Fibroblast of skin of right biceps (primary cell): ENCODE measurements at places on chromosomes 16 and 17.

GRCh38 chr16:66479661-66480264 is 52.7 kb downstream of the BEAN1 start:
- DNase-seq, result no peak

- no peak for DNase-seq
Observed at GRCh38 chr17:4548061-4548461, 7.1 kb downstream of the MYBBP1A start.

DNA sequence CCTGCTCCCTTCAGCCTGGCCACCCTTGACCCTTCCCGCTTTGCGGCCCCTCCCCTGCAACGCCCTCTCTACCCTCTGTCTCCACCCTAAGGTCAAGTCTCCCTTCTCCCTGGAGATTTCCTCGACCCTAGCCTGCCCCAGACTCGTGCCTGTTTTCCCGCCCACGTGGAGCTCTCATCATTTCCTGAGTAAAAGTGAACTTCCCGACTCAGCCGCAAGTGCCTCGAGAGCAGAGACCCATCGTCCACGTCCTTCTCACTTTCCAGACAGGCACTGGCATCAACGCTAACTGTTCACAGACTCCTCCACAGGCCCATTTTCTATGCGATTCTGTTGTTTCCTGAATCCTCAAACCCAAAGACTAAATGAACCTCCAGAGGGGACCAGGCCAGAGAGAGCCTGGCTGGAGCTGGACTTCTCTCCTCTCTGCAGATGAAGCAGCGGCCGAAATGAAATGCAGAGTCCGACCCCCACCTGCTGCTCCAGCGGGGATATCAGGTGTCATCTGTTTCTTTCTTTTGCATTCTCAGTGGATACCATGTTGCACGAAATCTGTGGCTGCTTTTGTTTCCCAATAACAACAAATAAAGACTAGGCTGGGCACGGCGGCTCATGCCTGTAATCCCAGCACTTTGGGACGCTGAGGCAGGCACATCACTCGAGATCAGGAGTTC is 52.5 kb downstream of the RTN4RL1 start:
- DNase-seq, result peak; percentile 31

DNA sequence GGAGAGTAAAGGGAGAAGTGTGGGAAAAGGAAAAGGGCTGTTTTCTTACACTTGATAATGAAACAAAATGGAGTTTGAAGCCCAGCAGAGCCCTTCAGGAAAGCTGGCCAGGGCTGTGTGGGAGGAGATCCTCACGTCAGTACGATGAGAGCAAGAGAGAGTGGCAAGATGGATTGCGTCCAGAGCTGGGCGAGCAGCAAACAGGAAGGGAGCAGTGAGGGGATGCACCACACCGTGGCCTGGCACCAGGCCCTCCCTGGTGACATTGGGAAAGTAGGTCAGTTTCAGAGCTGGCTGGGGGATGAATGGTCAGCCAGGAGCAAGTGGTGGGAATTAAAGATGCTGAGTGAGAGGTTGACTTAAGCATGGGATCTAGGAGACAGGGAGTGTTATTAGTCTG is 273.6 kb downstream of the GRIN2A start:
- DNase-seq, result no peak

DNA sequence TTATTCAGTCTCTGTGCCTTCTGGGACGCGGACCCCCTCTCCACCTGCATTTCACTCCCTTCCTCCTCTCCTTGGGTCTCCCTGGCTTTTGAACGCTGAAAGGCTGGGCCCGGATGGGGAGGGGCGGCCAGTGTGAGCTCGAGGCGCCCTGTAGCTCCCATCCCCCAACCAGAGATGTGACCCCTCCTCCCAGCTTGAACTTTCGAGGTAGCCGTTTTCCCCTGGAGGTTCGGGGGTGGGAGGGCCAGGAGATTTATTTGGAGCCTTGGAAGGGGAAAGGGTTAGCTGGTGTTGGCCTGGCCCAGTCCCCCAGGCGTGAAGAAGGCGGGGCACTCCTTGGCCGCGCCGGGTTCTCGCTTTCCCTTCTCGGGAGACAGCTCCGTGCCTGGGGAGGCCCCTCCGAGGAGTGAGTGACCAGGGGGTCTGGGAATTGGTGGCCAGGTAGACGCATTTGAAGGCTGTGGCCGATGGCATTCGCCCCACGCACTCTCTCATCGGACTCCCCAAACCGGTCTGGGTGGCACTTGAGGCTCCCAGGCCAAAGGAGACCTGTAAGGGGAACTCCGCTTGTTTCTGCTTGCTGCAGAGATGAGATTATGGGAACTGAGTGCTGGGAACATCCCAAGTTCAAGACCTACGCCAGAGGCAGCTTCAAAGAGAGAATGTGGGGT is 942 bp downstream of the LDAF1 start:
- no peak for DNase-seq

DNA sequence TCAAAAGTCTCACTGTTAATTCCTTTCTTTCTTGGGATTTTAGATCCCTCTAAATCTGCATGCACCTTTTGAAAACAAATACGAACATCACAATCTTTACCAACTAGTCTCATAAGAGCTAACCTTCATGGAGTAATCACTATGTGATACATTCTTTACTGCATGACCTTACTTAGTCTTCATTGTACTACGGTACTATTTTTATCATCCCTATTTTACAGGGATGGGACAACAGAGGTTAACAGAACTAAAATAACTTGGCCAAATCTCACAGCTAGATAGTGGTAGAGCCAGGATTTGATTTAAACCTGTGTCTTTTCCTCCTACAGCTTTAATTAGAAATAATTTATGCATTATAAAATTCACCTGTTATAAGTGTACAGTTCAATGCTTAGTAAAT is 32.9 kb upstream of the TAOK1 start:
- no peak for DNase-seq

DNA sequence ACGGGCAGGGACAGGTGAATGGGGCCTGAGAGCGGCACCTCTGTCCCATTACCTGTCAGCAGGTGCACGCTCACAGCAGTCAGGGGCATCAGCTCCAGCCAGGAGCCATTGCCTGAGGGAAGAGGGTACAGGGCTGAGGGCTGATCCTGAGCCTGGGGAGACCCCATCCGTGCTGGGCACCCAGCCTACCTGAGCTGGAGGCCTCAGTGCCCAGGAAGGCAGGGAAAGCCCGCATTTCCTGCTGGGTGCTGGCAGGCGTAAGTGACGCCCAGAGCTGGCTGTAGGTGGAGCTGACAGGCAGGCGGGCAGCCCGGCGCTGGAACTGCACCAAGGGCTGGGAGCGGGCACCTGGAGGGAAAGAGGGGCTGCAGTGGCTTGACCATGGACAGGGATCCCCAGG is 7.4 kb downstream of the FAM171A2 start:
- DNase-seq, result no peak

GRCh38 chr17:29062215-29062614 is 19.3 kb downstream of the PIPOX start:
- DNase-seq, result no peak

DNA sequence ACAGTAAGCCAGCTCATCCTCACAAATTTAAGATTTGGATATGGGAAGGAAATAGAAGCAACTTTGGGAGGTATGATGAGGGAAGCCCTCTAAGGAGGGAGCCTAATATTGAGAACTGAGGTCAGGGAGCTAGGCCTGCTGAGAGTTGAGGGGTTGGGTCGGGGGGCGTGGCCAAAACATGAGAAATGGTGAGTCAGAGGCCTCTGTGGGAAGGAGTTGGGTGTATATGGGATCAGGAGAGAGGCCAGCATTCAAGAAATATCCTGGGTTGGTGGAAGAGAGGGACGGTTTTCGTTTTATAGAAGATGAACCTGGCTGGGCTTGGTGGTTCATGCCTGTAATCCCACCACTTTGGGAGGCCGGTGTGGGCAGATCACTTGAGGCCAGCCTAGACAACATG is 48.4 kb downstream of the CLEC16A start:
- peak; percentile 84 for DNase-seq

GRCh38 chr17:30956764-30957374 is 14.0 kb upstream of the RNF135 start:
- no peak for DNase-seq

DNA sequence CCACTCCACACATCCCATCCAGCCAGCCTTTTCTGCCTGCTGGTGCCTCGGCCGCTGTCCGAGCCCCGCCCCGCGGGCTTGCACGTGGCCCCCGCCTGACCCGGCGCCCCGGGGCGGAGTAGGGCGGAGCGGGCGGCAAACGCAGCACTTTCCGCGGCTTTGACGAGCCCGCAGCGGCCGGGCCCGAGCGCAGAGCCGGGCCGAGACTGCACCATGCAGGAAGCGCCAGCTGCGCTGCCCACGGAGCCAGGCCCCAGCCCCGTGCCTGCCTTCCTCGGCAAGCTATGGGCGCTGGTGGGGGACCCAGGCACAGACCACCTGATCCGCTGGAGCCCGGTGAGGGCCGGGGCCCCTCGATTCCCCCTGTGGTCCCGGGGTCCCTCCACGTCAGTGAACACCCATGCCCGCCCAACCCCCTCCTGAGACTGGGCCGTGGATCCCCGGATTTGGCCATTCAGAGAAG is at the start of gene HSF4:
Gene HSF4, plus strand, starts transcription at position 147 of the 463 bp plus-strand sequence. Its CDS starts 67 bp downstream, at position 214.
- no peak for DNase-seq

GRCh38 chr16:28984619-28985135 is at the start of gene LAT:
TSS of gene LAT (plus strand) at chr16:28985052. CDS start at chr16:28985418, 366 bp downstream.
- DNase-seq, result no peak

GRCh38 chr17:2689411-2690164 is 22.0 kb downstream of the CLUH start:
- DNase-seq, result no peak

GRCh38 chr17:63275318-63275970 is 170.7 kb downstream of the CYB561 start:
- DNase-seq, result peak; percentile 97

DNA sequence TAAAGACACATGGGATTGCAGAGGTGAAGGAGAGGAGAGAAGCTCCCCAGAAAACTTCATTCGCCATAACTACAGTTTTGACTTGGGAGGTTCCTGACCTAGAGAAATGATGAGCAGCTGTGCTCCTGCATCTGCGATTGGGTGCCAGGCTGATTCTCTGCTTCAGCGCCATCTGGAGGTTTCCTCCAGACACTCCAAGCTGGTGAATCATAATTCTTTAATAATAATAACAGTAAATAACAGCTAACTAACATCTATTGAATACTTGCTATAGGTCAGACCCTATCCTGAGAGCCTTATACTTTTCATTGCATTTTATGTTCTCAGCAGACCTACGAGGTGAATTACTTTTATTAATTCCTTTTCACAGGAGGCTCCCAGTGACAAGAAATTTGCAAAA is 575.8 kb downstream of the TOX3 start:
- peak; percentile 4 for DNase-seq

DNA sequence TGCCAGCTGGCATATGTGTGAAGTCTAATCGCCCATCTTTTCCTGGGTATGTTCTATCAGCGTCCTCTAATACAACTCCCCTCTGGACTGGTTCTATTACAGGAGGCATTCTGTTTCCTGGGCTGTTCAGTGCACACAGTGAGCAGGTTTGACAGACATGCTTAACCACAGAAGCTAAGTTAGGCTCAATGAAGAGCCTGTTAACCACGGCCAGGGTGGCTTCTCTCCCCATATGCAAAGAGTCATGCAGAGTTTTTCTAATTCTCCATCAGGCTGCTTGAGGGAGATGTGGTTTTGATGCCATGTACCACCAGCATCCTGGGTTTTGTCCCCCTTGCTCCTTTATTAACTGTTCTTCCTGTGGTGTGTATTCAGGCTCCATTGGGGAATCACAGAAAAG is 57.2 kb upstream of the ALOX12 start:
- DNase-seq, result no peak

DNA sequence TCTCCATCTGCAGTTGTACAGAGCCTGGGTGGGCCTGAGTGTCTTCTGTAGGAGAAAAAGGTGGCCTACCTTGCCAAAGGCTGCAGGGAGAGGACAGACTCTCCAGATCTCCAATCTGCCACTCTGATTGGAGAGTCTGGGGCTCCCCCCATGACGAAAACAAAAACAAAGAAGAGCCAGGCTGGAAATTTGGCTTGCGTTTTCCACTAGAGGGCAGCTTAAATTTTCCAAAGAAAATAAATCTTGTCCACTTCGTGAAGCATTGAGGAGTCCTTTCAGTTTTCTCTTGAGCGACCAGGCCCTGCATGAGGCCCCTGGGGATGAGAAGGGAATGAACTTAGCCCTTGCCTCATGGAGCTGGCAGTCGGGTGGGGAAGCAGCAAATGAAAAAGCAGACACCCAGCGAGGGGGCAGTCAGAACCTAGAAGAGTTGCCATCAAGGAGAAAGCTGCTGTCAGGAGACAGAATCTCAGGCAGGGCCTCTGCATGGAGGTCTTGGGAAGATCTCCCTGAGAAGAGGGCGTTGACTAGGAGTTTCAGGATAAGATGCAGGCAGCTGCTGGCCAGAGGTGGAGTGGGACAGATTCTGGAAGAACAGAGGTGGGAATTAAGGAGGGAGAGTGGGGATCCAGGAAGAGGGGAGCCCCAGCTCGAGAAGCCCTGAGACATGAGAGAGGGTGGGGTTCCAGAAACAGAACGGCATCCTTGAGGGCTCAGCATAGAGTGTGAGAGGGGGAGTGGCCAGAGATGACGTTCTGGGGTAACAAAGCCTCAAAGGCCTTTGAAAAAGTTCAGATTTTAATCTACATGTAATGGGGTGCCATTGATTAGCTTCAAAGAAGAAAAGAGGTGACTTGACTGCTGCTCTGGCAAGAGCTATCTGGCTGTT is 8.4 kb upstream of the SHCBP1 start:
- peak; percentile 65 for DNase-seq

- peak; percentile 37 for DNase-seq
Observed at GRCh38 chr16:28317040-28317880, 24.9 kb downstream of the SBK1 start.

GRCh38 chr16:21084631-21085225 is 65.9 kb downstream of the DNAH3 start:
- DNase-seq, result no peak

DNA sequence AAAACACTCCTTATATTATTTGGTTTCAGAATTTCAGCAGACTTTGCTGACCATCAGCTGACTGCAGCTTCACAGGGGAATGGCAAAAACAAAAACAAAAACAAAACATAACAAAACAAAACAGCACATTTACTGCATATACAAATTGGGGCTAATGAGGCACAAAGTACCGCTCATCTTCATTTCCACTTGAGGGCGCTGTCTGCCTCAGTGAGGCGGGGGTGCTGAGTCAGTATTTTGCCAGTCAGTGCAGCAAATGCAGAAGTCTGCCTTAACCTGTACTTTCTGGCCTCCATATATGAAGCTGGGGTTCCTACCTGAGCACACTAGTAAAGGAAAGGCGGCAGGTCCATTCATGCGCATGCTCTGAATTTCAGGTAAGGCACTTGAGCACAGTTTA is 13.5 kb upstream of the DYNLRB2 start:
- peak; percentile 10 for DNase-seq

DNA sequence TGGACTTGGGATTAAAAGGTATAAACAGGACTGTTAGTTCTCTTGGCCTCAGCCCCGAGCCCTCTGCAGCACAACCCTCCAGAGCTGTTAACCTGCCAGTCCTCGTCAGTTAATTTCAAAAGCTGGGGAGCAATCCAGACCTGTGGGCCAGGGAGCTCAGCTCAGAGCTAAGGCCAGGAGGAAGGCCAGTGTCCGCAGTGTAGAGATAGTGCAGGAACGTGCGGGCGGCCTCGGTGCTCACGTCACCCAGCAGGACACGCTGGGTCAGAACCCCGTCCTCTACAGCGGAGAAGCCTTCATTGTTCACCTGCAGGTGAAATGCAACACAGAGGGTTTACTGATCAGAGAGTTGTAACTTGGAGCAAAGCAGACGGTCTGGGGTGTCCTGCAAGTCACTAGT is 15.4 kb upstream of the NLRC3 start:
- DNase-seq, result no peak
